H4 (cell line): ENCODE measurements at places on chromosomes 7 and 10. TPM values are rescaled to one million over a fixed set of nuclear protein-coding genes. Genes with fewer than 3 reads are reported as not detected.

Gene LMOD2
- total RNA-seq: not detected in 2 replicates

Gene ZNF485
- total RNA-seq: 3.3 and 3.6 TPM in 2 replicates

Gene MMRN2
- total RNA-seq: 0.12 and 1.8 TPM in 2 replicates

Gene BLNK
- total RNA-seq: 0.10 TPM in 1 of 2 replicates, not detected in the other

Gene R3HCC1L
- 9.8 and 10.5 TPM in 2 replicates for total RNA-seq

DNA sequence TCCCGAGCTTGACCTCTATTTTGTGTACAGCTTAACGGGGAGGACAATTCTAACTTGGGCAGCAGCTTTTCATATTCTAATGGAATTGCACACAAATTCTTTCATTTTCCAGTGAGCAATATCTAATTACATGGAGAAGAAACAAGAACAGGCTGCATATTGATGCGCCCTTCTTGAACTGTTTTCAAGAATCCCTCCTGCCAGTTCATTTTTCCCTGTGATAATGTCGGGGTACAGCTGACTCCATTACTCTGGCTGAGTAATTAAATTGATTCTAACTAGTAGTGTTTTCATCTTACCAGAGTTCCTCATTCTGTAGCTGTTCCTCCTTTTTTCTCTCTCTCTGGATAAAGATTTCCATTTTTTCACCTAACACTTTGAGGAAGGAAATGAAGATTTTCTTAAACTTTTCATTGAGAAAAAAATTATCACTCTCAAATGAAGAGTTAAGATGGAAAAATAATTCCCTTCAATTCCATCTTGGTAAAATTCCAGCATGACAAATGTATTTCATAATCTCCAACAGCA lies 190.9 kb downstream of the FANK1 start:
- DNase-seq: no peak

- DNase-seq: no peak
These were observed 462.0 kb upstream of the MGMT start for GRCh38 chr10:129005080-129005479.

GRCh38 chr10:48789486-48790456 lies 105.1 kb downstream of the WDFY4 start:
- DNase-seq: no peak

DNA sequence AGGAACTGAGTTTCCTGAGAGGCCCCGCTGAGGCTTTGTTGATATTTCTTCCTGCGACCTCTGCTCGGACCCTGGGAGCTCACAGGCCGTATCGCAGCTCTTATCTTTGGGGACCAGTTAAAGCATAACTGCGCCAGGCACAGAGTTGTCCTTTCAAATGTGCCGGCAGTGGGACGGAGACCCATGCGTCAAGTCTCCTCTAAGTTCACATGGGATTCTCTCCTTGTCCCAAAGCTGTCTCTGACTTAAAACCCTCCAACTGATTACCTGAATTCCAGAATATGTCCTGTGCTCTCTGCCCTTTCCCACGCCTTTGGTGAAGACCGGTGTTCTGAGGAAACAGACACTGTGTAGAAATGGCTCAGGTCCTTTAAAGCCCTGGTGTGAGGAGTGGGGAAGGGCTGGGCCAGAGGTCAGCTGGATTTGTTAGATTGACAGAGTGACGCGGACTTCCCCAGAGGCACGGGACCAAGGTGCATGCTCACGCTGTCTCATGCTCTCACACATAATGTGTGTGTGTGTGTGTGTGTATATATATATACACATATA lies 169.8 kb downstream of the EGFR start:
- no peak for DNase-seq

GRCh38 chr7:130275826-130276297 lies 9.2 kb downstream of the CPA2 start:
- no peak for DNase-seq

GRCh38 chr7:114026486-114027089 lies 107.8 kb upstream of the PPP1R3A start:
- DNase-seq: peak; percentile 56
